ENCODE measurements at places on chromosomes 4 and X. TPM values are rescaled to one million over a fixed set of nuclear protein-coding genes. Genes with fewer than 3 reads are reported as not detected.

CXCL8 gene
- total RNA-seq: 0.56 TPM

RHOXF1 gene
- total RNA-seq: not detected

CT45A2 gene
- total RNA-seq: not detected

GRCh38 chrX:151042842-151043241 lies 59.7 kb downstream of the HMGB3 start:
- DNase-seq: no peak

GRCh38 chrX:139585613-139586012 lies 55.1 kb downstream of the F9 start:
- DNase-seq: no peak

- no peak for DNase-seq
These were observed 26.4 kb upstream of the CLCN4 start for GRCh38 chrX:10130354-10130753.

DNA sequence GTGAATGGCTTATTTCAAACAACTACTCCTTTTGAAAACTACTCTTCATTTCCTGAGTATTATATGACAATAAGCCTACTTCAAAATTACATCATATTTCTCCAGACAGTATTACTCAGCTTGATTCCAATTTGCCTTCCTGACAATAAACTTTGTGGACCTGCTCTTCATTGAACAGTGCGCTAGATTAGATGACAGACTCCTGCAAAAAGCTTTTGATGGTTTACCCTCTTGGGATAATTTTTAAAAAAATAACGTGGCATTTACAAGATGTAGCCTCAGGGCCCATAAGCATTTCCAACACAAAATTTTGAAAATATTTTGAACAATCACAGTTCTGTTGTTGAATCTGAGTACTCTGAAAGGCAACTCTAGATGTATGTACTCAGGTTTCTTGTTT lies 25.9 kb downstream of the MGAT4D start:
- DNase-seq: no peak

All from activated CD4-positive, alpha-beta memory T cell treated with anti-CD3 and anti-CD28 coated beads for 36 hours (primary cell).